HFF-Myc (cell line): ENCODE measurements at places on chromosomes 12 and 14.

- DNase-seq = no peak
Measured at GRCh38 chr12:67811437-67812361, 163.2 kb downstream of the DYRK2 start.

- DNase-seq = no peak
Measured at GRCh38 chr12:57755454-57756372, 810 bp downstream of the MARCHF9 start.

- DNase-seq = no peak
Measured at GRCh38 chr14:104187121-104187889, 48.9 kb downstream of the KIF26A start.

DNA sequence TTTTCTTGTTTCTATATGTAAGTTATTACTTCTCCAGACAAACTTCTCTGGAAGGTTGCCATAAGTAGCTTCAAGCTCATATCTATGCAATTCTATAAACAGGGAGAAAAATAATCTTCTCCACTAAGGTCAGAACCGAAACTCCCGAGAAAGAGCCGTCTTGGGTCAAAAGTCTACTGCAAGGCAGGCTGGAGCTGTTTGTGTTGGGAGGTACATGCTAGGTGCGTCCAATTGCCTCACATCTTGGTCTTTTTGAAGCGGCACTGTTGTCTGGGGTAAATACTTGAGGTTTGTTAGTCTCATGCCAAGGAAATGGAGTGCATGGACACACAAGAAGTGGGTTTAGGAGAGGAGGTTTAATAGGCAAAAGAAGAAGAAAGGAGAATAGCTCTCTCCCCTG is 674.7 kb upstream of the TMEM132C start:
- DNase-seq = no peak

DNA sequence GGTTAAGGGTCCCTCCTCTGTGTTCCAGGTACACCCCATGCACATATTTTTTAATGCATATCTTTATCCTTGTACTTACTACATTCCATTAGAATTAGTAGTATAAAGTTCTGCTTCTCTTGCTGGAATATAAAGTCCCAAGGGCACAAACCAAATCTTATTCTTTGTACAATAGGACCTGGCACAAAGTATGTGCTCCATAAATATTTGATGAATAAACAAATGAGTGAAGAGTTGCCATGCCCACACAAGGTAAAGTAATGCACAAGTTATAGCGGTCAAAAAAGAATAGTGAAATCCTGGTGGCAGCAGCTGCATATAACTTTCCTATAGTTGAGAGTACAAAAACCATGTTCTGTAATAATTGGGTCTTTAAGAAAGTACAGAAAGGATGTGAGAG is 82.1 kb upstream of the BMP4 start:
- DNase-seq = no peak

- DNase-seq = no peak
Measured at GRCh38 chr14:104567141-104567956, 12.2 kb upstream of the C14orf180 start.

DNA sequence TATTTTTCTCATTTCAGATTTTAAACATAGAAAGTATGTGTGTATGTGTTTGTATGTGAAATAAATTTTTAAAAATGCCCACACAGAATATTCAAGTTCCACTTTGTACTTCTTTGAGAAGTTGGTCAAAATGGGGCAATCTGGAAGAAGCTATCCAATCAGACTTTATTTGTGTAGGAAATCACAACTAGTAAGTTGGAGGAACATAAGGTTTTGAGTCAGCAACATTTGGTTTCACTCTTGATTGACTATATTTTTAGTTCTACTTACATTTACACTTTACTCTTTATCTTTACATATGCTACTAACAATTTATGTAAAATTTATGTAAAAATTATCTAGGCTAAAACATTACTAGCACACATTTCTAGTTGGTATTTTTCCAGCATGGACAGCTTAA is 128.1 kb downstream of the ATXN7L3B start:
- no peak for DNase-seq

DNA sequence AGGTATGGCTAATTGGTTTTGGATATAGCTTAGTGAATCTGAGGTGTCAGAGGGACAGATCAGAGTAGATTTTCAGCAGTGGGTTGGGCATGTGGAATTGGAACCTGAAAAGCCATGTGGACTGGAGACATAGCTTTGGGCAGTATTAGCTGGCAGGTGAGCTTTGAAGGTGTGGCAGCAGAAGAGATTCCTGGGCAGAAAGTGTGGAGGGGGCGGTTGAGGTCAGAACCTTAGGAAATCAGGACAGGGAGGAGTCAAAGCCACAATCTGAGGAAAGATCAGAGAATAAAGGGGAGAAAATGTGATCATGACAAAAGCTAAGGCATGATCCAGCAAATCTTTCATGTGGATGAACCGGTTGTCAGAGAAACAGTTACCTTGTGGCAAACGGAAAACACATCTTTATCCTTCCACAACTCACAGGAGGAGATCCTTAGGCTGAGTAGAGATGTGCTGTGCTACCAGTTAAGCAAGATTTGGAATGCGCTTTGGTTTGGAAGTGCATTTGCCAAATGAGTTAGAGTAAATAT is 56.4 kb downstream of the PTGER2 start:
- DNase-seq = no peak

DNA sequence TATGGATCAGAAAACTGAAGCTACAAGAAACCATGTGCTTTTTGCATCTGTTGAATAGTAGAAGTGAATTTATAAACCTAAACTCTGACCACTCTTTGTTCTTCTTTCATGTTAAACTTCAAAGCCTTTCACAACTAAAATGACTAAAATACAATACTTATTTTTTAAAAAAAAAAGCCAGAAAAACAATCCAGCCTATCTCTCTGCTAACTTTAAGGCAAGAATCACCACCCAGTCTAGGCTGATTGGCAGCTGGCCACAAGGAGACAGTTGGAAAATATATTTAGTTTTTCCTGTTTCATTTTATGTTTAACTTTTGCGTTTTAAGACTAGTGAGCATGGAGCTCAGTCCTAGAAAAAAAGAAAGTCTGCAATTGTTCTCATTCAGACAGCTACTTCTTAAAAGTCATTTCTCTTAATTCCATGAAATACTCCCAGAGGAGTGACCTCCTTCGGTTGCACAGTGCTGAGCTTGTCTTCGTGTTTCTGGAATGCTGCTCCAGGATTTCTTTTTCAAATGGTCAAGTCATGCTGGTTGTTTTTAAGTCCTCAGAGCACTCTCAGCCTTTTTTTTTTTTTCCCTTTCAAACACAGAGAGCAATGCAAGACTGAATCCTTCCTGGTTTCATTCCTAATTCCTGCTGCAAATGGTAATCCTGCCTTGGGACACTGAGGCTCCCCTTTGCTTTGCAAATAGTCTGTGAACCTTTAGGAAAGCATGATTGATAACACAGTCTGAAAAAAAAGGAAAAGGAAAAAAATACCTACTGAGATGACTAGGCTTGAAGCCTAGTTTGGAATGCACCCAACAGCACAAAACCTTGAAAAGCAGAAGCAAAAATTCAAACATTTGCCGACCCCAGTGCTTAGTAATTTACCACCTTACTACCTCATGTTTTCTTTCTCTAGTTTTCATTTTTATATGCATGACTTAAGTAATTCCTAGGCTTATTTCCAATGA is 233.3 kb upstream of the DAAM1 start:
- no peak for DNase-seq

DNA sequence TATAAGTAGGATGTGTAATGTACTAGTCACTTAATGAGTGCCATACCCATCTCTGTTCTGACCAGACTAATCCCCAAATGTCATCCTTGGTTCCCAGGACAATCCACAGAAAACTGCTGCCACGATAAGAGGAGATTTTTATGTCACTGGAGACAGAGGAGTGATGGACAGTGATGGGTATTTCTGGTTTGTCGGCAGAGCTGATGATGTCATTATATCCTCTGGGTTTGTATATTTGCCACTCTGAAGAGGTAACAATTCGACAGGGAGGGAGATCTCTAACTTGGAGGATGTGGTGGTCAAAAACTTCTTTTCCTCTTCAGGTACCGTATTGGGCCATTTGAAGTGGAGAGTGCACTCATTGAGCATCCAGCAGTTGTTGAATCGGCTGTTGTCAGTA is 20.3 kb downstream of the ACSM4 start:
- DNase-seq = no peak

GRCh38 chr14:22039938-22040780 is 366.5 kb upstream of the OR4E1 start:
- DNase-seq = no peak

- no peak for DNase-seq
Measured at GRCh38 chr12:85405262-85405661, 125.2 kb downstream of the ALX1 start.

GRCh38 chr14:94780536-94781399 is 10.9 kb upstream of the GSC start:
- no peak for DNase-seq

DNA sequence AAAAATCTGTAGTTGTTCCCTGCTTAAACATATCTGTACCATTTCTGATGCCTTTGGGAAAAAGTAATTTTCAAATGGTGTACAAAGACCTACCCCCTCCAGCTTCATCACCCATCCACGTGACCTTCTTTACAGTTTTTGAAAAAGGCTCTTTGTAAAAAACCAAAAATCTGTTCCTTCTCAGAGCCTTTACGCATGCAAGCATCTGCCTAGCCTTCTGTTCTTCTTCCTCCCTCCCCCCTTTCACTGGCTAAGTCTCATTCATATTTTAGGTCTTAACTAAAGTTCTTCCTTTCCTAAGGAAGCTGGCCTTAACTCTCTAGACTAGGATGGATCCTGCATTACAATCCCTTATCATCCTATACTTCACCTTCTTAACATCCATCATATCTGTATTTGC is 10.4 kb downstream of the CAPRIN2 start:
- DNase-seq = no peak

- DNase-seq = no peak
Measured at GRCh38 chr14:78758333-78758732, 588.2 kb downstream of the NRXN3 start.

- no peak for DNase-seq
Measured at GRCh38 chr12:26116829-26117715, 7.8 kb downstream of the BHLHE41 start.

- no peak for DNase-seq
Measured at GRCh38 chr12:54393743-54394142, 9.2 kb upstream of the ZNF385A start.

DNA sequence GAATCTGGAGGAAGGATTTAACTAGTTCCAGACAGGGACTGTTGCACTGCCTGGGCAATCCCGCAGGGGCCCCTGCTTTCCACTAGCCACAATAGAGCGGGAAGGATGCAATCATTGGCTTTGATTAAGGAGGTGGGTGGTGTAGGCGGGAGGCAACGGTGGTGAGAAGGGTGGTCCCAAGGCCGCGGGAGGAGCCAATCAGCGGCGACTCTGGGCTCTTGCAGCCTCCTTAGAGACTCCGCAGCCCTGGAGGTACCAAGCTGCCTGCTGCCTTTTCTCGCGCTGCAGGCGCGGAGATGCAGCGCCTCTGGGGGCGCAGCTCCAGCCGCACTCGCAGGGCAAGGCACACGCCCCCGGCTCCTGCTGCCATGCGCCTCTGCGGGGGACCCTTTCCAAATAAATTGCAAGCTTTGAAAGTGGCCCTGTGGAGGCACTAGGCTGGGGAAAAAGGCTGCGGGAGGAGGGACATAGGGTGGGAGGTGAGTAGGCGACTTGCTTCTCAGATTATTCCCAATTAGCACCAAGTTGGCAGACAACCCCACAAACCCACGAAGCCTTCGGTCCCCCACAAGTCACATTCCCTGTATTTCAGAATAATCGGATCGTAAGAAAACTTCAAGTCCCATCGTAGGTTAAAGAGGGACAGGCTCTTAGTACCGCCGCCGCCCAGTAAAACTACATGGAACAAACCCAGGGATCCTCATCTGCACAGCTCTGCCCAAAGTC is 858 bp upstream of the KCNA1 start:
- DNase-seq = no peak

- DNase-seq = no peak
Measured at GRCh38 chr12:31002999-31003398, 70.7 kb upstream of the DDX11 start.

GRCh38 chr12:29278673-29279420 is 102.1 kb downstream of the ERGIC2 start:
- no peak for DNase-seq

DNA sequence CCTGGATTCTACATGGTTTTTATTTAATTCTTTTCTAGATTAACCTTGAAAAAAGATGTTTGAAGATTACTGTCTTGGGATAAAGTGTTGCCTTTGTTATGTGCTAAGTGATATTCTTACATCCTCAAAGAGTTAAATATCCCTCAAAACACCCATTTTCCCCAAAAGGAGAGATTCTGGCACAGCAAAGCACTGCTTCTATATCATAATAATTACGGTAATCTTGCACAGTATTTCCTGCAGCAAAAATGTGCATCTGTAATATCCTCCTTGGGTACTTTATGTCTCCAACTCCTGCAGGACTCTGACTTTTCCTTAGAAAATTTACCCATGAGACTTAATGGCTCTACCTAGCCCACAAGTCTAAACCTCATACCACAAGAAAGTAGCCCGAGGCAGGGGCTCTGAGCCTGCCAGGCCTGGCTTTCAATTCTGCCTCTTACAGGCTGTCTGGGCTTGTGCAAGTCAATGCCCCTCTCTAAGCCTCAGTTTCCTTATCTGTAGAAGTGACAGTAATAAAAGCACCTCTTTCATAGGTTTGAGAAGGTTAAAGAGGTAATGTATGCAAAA is 45.8 kb downstream of the SVOP start:
- no peak for DNase-seq

DNA sequence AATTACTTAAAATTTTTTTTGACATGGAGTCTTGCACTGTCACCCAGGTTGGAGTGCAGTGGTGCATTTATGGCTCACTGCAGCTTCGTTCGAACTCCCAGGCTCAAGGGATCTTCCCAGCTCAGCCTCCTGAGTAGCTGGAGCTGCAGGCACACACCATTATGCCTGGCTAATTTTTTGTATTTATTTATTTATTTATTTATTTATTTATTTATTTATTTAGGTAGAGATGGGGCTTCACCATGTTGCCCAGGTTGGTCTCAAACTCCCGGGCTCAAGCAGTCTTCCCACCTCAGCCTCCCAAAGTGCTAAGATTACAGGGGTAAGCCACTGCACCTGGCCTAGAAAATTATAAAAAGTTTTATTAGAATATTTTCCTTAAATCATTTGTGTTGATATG is 73.6 kb downstream of the DACT1 start:
- no peak for DNase-seq

DNA sequence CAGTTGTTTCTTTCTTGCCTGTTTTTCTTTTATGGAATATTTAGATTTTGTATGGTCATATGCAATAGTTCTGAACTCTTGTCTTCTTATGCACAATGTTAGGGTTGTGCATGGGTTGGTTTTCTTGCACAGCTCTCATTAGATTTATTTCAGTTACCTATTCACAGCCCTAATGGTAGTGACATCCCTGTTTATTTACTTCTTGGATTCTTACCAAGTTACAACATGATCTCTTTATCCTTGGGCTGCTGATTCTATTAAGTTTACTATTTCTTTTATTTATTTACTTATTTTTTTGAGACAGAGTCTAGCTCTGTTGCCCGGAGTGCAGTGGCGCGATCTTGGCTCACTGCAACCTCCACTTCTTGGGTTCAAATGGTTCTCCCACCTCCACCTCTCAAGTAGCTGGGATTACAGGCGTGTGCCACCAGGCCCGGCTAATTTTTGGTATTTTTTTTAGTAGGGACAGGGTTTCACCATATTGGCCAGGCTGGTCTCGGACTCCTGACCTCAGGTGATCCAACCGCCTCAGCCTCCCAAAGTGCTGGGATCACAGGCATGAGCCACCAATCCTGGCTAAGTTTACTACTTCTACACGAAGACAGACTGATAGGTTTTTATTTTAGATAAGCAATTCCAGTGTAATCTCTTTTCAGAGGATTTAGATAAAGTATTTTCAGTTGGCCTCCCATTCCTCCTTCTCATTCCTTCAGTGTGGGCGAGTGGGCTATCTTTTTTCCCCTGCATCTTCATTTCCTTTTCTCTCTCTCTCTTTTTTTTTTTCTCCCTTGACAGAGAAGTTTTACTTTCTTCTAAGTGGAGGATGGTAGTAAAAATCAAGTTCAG is 395.1 kb upstream of the RGS6 start:
- DNase-seq = no peak
